Hematopoietic multipotent progenitor cell treated with erythropoietin and hydrocortisone succinate and interleukin-3 and kit ligand, for 17 days (in vitro differentiated cells): ENCODE measurements at places on chromosomes 13 and 19.
A peak's percentile ranks its signal among the peaks of the same experiment; 100 is the strongest.

GRCh38 chr13:61779456-61779855 is 363.8 kb upstream of the PCDH20 start:
- no peak for DNase-seq

DNA sequence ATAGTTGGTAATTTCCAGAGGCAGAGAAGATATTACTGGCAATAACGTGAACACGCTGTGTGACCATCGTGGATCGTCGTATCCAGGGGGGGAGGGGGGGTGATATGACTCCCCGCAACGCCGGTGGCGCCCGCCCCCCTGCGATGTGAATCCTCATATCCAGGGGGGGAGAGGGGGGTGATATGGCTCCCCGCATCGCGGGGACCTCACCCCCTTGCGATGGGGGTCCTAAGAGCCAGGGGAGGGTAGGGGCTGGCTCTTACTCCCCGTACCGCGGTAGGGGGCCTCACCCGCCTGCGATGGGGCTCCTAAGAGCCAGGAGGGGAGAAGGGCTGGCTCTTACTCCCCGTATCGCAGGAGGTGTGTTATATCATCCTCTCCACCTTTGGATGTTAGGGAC is 31.3 kb upstream of the RGCC start:
- DNase-seq, result no peak

GRCh38 chr19:4582980-4583842 is 23.7 kb upstream of the SEMA6B start:
- DNase-seq, result no peak

GRCh38 chr13:32811297-32811800 is 204.9 kb upstream of the KL start:
- no peak for DNase-seq

DNA sequence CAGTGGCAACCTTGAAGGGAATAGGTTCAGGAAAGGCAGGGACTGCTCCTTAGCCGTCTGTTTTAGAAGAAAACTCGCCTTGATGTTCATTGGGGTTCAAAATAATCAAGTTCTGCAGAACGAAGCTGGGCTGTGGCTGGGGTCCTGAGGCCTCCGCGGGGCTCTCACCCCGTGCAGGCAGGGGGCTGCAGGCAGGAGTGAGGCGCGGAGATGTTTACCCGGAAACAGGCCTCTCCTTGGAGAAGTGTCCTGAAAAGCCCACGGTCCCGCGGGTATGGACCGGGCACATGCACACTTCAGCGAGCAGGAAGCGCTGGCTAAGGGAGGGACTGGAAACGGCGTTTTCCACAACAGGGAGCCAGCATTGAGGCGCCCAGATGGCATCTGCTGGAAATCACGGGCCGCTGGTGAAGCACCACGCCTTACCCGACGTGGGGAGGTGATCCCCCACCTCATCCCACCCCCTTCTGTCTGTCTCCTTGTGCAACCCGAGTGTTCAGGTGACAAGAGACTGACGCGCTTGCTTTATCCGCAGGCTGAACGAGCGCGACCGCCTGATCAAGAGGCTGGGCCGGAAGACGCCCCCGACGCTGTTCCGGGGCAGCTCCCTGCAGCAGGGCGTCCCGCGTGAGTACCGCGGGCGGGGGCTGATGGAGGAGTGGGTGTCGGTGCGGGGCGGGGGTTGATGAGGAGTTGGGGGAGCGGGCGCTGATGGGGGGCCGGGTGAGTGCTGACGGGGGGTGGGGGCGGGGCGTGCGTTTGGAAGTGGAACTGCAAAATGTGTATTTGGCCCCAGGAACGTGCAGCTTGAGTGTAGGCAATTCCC is 39.6 kb downstream of the SHISA2 start:
- DNase-seq, result no peak

DNA sequence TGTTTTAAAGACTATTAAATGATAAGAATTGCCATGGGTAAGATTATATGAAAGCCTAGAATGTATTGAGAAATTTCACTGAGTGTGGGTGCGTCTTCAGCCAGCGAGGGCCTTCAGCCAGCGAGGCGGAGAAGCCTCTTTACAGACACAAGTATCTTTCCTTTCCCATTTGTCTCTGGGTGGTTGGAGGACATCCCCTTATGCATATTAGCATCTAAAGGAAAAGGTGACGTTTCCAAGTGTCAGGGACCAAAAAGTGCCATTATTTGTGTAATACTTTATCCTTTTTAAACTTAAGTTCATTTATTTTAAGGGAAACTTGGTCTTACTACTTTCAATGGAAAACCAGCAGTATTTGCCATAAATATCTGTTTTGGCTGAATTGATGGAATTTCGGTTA is 22.2 kb downstream of the SMARCA4 start:
- no peak for DNase-seq

GRCh38 chr13:54078271-54078870 is 1049.8 kb downstream of the OLFM4 start:
- DNase-seq, result no peak

- peak; percentile 42 for DNase-seq
These were observed 6.6 kb downstream of the EPS8L1 start for GRCh38 chr19:55082020-55082851.

GRCh38 chr13:112760435-112760834 is 70.6 kb downstream of the ATP11A start:
- no peak for DNase-seq

DNA sequence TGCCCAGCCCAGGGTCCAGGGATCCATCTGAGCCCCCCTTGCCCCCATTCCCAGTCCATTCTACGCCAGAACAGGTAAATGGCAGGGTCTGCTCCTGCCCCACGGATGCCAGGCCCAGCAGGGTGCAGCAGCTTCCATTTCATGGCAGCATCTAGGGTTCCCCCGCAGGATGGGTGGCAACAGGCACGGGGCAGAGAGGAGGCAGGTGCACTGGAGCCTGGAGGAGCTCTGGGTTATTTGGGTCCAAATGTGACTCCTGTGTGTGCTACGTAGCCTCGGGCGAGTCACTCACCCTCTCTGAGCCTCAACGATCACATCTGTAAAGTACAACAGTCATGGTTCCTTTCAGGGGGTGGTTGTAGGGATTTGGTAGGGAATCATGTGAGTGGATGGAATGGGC is 27.4 kb downstream of the IL12RB1 start:
- DNase-seq, result no peak

- no peak for DNase-seq
These were observed 12.8 kb upstream of the CEACAM3 start for GRCh38 chr19:41783612-41784011.

DNA sequence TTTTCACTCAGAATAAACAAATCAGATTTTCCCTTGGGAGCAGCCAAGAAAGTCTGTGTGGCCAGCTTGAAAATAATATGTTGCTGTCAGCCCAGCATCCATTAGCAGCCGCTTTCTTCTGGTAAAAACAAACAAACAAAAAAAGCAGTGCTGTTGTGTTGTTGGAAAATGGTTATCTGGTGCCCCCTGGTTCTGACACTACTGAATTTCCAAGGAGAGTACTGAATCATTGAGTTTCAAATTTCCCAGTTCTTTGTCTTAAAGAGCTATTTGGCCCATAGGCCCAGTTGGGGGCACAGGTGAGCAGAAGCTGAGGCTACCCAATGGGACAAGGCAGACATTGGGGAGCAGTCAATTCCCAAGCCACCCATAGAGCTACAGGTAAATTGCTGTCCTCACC is 995.9 kb downstream of the UQCRFS1 start:
- DNase-seq, result no peak

DNA sequence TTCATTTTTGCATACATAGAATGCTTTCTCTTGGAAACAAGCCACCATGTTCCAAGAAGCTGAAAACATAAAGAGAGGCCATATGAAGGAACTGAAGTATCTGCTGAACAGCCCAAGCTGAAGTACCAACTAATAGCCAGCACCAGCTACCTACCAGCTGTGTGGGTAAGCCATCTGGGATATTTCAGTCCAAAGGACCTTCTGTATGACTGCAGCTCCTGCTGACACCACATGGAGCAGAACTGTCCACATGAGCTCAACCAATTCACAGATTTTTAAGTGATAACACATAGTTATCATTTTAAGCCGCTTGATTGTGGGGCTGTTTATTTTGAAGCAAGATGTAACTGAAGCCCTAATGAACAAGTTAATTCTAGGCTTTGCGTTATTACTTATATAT is 621.1 kb upstream of the KLHL1 start:
- no peak for DNase-seq

- DNase-seq, result peak; percentile 77
These were observed 7.1 kb upstream of the ELOF1 start for GRCh38 chr19:11566164-11566563.

DNA sequence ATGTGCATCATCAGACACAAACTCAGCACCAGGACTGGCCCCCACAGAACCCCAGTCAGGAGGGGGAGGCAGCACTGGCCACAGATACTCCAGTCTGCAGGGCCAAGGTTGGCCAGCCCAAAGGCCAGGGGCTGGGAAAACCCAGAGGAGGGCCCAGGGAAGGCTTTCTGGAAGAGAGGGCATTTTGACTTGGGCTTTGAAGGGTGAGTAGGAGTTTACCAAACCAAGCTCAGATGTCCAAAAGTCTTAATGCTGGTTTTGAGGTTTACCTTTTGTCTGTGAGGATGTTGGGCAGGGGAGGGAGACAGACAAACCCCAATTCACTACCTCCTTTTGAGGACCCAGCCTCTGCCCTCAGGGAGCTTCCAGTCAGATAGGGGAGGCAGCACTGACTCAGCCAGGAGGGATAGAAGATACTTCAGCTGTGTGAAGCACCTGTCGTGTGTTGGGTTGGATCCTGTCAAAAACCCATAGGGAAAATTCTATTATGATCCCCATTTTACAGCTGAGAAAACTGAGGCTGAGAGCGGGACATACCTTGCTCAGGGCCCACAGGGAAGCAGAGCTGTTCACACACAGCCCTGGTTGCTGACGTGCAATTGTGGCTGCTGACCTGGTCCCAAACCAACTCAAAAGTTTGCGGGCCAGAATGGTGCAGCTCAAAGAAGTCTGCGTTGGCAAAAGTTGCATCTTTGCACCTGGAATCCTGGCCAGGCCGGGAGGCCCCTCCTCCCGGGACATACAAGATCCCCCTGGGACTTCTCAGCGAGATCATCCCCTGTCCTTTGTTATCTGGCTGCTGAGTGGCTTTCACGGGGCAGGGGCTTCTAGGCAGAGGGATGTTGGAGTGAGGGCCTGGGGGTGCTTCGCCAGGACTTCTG is 13.1 kb downstream of the CILP2 start:
- no peak for DNase-seq

- DNase-seq, result no peak
These were observed 443 bp downstream of the TBXA2R start for GRCh38 chr19:3606174-3606689.

DNA sequence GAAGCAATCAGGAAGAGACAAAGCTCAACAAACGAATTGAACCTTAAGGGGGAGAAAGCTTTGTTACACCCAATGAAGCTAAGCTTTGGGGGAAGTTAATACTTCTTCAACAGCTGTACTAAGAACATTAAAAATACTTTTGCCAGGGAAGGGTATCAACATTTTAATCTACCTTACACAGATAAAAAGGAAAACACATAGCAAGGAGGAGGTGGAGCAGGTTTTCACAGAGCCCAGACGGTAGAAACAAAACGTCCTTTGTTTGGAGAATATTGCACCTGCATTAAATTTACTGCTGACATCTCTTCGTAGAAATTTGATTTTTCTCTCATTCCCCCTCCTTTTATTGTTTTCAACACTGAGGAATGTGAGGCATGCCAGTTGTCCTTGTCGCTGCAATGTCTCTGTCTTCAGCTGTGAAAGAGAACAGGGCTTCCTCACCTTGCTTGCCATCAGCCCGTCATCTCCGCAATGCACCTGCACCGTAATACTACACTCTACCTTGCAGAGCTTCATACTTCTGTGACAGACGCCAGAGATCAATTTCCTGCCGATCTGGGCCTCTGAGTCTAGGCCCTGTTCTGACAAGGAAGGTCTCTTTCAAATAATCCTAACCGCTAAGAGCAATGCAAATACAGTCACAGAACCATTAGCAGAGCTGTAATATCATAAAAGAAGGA is 270.8 kb downstream of the SPRY2 start:
- no peak for DNase-seq

DNA sequence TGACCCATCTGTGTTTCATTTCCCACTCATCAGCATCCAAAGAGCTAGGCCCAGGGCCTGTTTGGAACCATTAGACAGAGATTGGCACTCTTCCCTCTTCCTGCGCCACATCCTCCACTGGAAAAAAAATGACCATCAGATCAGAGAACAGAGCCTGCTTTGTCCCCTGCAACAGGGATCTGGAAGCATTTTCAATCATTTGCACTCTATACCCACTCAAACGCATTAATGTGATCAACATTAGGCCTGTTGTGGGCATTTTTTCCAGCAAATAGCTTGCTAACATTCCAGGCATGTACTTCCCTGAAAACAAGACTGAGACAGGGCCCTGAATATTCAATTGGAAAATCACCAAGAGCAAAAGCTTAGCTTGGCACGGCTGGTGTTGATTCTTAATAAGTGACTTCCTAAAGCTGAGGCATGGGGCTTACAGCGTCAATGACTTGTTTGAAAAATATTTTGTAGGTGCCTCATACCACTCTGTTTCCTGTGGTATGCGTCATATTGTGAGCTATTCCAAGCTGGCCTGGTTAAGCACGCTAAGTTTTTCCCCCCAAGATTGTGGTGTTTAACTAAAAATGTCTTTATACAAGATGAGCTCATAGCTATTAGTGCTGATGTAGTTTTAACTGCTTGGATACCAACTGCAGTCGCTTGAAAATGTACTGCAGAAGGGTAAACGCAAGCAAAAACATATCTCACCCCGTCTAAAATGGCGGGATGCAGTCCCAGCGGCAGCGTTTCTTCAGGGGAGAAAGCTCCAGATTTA is 404.4 kb downstream of the SPRY2 start:
- no peak for DNase-seq

- no peak for DNase-seq
These were observed 24.7 kb upstream of the SPATA13 start for GRCh38 chr13:24135674-24136300.

DNA sequence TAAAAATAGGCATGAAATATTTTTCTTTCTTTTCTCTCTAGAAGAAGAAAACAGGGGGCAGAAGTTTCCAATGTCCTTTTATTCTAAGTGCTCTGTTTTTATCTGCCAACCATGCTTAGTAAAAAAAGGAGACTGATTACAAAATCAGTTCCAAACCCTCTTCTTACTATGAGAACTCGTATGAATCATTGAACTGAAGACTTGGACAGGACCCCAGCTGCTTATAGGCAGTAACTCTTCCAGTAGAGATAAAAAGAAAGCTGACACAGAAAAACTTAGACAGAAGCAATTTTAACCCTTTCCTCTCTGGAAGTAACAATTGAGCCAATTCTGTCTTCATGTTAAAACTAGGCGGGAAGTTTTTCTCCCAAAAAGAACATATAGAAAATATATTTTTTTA is 24.5 kb upstream of the FREM2 start:
- DNase-seq, result no peak

GRCh38 chr13:102395939-102396338 is 5.9 kb downstream of the FGF14 start:
- DNase-seq, result no peak

- DNase-seq, result no peak
These were observed 406.4 kb downstream of the KCNRG start for GRCh38 chr13:50421473-50422130.

GRCh38 chr19:1425102-1425837 is 12.9 kb upstream of the RPS15 start:
- DNase-seq, result no peak
